Amygdala (tissue), 56 donors: ENCODE measurements at places on chromosomes 1 and 21.

DNA sequence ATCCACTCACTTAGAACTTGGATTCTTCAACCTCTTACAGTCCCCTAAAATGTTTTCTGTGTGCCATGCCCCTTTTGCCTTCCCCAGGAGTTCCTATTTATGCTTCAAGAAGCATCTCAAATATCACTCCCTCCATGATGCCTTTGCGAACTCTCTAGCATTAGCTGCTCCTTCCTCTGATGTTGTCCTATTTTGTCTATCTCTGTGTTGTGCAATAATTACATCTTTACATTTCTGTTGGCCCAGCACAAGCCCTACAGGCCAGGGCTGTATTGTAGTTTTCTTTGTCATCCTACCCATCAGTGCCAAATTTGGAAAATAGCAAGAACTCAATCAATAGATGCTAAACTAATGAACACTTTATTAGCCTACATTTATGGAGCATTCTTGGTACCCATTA, 125.8 kb downstream of the ST6GALNAC5 start:
- no peak for DNase-seq

DNA sequence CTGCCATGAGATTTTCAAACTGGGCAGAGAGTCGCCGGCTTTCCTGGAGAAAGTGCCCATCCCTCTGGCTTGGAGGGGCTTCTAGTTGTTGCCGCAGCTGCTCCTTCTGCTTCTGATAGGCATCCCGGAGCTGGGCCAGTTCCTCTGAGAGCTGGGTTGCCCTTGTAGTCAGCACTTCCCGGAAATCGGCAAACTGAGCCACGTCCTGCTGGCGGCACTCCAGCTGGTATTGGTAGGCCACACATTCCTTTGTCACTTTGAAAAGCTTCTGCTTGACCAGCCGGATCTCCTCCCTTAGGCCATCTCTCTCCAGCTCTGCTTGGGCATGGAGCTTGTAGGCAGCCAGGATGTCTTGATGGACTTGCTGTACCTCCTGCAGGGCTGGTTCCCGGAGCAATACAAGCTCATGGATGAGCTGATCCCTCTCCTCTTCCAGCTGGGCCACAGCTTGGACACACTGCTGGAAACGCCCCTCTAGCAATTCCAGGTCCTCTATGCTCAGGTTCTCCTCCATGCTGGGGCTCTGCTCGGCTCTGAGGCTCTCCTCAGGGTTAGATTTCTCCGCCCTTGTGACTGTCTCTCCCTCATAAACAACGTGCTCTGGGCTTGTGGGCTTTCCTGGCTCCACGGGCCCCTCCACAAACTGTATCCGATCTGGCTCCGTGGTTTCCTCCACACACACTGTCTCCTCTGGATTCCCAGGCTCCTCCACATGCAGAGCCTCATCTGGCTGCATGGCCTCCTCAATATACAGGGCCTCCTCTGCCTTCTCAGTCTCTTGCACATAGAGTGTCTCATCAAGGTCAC, 7.3 kb downstream of the SYNC start:
- no peak for DNase-seq

- no peak for DNase-seq
Observed at GRCh38 chr1:78676347-78676982, 26.8 kb downstream of the IFI44 start.

DNA sequence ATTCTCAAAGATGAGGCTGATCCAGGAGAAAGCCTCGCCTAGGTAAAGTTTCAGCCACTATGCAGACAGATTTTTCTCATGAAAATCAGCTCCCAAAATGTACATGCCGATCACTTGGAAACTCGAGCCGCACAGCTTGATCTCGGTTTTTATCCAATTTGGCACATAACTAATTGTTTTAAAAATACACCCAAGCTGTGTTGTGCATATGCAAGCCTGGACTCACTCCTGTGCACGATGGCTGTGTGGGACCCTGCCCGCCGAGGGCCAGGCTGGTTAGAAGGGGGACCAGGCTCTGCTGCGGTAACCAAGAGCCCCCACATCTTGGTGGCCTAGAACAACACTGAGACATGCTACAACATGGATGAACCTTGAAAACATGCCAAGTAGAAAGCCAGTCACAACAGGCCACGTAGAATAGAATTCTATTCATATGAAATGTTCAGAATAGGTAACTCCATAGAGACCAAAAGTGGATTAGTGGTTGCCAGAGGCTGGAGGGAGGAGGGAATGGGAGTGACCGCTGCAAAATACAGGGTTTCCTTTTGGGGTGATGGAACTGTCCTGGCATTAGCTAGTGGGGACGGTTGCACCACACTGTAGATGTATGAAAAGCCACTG, 16.1 kb upstream of the LDLRAP1 start:
- DNase-seq, result no peak

- no peak for DNase-seq
Observed at GRCh38 chr1:155318082-155318481, 2.6 kb upstream of the RUSC1 start.

- no peak for DNase-seq
Observed at GRCh38 chr1:95578462-95578861, 344.5 kb downstream of the RWDD3 start.

- DNase-seq, result no peak
Observed at GRCh38 chr1:239775466-239775865, 316.2 kb upstream of the FMN2 start.

DNA sequence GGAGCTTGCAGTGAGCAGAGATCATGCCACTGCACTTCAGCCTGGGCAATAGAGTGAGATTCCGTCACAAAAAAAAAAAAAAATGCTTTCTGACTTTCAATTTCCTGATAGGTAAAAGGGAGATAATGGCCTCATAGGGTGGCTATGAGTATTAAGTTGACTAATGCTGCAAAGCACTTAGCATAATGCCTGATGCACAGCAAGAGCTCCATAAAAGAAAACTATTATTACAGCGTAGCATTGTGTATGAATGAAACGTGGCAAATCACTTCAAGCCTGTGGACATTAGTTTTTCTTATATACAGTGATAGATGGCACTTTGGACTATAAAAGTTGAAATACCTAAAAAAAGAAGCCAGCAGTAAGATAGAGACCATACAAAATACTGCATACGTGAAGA, 16.8 kb downstream of the FNDC7 start:
- DNase-seq, result no peak

GRCh38 chr1:223393275-223394214, at the start of gene CCDC185:
Gene CCDC185, plus strand, starts transcription at chr1:223393415. Its CDS starts 61 bp downstream, at chr1:223393476.
- no peak for DNase-seq

DNA sequence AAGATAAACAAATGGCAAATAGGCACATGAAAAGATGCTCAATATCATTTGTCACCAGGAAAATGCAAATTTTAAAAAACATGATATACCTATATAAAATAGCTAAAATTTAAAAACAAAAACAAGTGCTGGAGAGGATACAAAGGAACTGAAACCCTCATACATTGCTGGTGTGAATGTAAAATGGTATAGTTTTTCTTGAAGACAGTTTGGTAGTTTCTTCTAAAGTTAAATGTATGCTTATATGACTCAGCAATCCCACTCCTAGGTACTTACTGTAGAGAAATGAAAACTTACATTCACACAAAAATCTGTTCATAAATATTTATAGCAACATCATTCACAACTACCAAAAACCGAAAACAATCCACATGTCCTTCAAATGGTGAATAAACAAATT, 11.2 kb downstream of the TAF12 start:
- DNase-seq, result no peak

GRCh38 chr21:37484535-37485474, 118.2 kb downstream of the DYRK1A start:
- DNase-seq, result peak; percentile 9

- DNase-seq, result no peak
Observed at GRCh38 chr1:213759359-213760181, 228.2 kb upstream of the PROX1 start.

- DNase-seq, result no peak
Observed at GRCh38 chr21:29520171-29520570, 221.4 kb downstream of the BACH1 start.

GRCh38 chr1:99737016-99737415, 29.4 kb downstream of the FRRS1 start:
- peak; percentile 30 for DNase-seq

GRCh38 chr1:16247441-16247840, 10.5 kb upstream of the CPLANE2 start:
- no peak for DNase-seq

- DNase-seq, result no peak
Observed at GRCh38 chr1:203185585-203185984, 919 bp downstream of the CHI3L1 start.

DNA sequence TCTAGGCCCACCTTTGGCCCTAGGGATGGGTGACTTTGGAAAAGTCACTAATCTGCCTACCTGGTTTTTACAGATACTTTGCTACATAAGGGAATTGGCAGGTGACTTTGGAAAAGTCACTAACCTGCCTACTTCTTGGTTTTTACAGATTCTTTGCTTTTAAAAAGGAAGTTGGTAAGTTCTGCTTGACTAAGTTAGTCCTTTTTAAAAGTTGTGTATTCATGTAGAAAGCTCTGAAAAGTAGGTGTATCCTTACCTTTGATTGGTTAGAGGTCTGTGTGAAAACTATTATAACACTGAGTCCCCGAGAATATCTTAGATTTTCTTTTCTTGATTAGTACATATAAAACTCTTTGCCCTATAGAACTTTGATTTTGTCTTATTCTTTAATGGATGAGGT, 12.4 kb downstream of the ATF6 start:
- DNase-seq, result no peak

DNA sequence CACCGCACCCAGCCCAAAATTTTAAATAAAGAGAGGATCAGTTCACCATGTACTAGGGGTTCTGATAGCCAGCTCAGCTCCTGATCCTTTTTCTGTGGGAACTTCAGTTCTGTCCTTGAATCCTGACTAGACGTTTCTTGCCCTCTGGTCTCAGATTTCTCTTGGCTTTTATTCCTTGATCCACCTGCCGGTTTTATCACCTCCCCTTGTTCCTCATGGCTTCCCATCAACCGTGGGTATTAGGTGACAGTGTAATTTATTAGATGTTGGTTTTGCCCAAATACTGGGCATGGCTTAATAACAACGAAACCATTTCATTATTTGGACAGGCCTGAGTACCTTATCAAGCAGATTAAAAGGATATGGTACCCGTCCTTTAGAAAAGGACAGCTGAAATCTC, 22.5 kb downstream of the SLC45A1 start:
- no peak for DNase-seq

DNA sequence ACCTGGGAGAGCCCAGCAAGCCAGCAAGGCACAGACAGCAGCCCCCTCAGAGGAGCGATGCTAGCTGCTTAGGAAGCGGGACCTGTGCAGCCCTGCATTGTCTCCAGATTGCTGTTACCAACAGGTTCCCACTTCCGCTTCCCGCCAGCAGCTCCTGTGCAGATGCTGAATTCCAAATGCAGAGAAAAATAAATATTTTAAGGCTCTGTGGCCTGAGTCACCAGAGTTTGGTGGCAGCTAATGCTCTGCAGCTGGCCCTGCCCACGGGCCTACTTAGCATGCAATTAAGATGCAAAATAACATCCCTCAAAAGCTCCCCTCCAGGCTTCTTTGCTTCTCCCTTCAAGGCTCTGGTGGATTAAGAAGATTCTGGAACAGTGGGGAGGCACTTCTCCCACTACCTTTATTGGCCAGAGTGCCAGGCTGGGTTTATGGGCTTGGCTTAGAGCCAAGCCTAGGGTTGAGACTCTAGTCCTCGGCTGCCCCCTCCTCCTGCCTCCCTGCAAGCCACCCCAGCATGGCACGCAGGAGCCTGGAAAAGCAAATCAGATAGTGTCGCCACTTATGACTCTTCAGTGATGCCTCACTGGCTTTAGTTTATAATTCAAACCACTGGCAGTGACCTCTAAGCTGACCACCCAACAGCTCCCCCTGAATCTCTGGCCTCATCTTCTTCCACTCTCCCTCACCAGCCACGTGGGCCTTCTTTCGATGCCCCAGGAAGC, 207.1 kb upstream of the ZC3H12A start:
- no peak for DNase-seq

GRCh38 chr1:41764656-41765055, 154.1 kb downstream of the HIVEP3 start:
- DNase-seq, result no peak

DNA sequence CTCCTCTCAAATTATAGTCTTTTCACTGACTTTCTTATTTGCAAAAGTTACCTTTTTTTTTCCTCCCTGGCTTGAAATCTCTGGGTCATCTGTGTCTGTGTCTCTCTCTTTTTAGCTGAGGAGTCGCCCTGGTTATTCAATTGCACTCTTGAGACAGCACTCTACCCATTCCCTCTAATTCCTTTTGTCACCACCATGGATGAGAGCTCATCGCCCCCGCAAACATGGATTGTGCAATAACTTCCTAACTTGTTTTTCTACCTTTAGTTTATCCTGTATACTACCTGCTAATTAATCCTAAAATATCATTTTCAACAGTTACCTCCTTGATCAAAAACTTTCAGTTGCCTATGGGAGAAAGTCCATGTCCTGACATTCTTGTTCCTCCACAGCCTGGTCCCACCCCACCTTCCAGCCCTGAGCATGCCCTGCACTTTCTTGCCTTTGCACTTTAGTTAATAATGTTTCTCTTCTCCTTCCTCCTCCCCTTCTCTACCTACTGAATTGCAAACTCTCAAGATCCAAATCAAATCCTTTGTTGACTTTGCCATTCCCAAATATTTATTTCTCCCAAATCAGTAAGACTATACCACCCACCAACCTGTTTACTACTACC, 110.4 kb upstream of the MAGI3 start:
- DNase-seq, result no peak

GRCh38 chr1:112807999-112808398, 92.9 kb upstream of the PPM1J start:
- DNase-seq, result no peak

DNA sequence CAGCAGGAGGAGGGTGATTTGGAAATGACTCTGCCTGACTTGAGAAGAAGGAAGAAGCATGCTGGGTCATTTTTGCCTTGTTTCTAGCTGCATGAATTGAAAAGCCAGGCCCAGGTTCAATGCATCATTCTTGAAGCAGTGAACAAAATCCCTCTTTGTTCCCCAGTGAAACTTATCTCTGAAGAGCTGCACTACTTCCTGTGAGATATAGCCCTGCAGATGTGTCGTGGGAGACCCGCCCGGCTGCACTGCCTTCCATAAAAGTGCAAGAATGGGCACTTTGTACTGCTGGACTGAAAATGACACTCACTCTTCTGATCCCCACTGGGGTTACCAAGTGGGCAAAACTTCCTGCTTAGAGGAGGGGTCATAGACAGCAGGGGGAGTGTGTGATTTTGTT, 249.2 kb upstream of the NFIA start:
- no peak for DNase-seq

DNA sequence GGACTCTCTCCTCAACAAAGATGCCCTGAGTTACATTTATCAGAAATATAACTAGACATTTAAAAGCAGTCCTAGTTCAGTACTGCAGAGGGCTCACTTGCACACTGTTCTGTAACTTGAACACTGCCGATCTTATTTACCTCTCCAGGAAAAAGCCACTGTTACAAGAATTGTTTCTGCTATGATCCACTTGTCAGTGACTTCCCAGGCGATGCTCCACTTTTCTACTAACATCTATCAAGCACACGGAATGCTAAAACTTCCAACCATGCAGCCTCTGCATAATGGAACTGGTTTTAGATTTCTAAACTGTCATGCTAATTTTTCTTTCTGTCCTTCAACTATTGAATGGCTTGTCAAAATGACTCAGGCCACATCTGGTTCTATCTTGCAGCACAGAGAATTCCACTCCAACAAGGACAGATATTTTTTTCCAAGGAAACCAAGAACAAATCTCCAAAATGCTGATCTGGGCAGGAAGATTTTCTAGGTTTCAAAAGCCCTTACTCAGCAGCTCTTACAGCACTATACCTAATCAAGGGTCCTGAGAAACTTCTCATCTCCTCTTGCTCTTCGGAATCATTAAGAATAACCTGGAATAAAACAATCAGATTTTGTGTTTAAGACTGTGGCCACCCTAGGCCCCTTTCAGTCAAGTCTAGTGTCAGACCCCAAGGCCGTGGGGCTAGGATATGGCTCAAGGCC, 9.9 kb downstream of the SEC16B start:
- DNase-seq, result no peak

- no peak for DNase-seq
Observed at GRCh38 chr1:22729912-22730311, 19.3 kb downstream of the EPHB2 start.
